ENCODE measurements at places on chromosomes 2 and 18.

DNA sequence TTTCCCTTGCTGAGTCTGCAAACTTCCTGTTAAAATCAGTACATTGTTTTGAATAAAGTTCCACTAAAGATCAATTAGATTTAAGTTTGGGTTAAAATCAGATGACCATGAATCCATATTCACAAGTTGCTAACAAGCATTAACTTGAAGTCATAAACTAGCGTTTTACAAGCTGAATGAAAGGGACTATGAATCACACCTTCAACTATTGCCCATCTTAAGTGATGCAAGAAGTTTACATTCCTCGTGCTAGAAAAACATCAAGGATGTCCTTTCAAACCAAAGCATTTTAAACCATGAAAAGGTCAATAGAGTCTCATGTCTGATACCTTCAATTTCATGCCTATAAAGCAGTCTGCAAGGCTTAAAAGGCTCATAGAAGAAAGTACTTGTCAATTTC lies 257.2 kb upstream of the SYT4 start:
- no peak for DNase-seq

- DNase-seq: no peak
Measured at GRCh38 chr2:204726831-204727230, 181.6 kb downstream of the PARD3B start.

DNA sequence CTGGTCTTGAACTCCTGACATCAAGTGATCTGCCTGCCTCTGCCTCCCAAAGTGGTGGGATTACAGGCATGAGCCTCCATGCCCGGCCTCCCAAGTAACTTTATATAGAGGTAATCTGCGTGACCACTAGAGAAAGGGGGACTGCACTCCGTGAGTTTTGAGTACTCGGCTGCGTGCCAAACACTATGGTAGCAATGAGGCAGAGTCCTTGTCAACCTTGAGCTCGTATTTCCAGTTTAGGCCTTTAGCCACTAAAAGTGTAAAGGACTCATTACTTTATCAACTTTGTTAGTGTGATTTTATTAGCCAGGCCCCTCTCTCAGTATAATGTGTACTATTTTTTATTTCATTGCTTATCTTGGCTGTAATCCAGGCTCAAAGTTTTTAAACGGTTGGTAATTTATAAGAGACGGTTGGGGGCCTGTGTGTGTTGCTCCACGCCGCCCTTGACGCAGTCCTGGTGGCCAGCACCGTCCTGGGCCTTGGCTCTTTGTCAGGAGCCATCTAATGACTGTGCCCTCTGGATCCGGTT lies 56.2 kb downstream of the ZCCHC2 start:
- no peak for DNase-seq

DNA sequence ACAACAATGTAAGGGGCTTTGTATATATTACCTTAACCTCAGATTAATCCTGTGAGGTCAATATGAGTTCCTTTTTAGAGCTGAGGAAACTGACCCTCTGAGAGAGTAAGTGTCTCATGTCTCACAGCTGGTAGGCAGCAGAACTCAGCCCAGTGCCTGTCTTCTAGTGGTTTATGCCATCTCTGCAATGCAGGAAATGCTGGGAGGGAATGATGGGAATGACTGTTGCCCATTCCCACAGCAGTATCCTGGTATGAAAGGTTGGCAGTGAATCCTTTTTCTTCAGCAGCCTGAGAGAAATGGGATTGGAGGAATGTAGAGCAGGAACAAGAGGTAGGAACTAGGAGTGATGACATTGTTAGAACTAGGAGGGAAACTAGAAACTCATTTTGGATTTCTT lies 6.0 kb downstream of the MRPL30 start:
- no peak for DNase-seq

- peak; percentile 59 for DNase-seq
Measured at GRCh38 chr2:20012282-20013125, at the start of gene MATN3. Gene MATN3 (minus strand): TSS chr2:20012668. CDS start chr2:20012631, 37 bp downstream.

GRCh38 chr2:236562434-236562833 lies 7.2 kb upstream of the ACKR3 start:
- DNase-seq: no peak

DNA sequence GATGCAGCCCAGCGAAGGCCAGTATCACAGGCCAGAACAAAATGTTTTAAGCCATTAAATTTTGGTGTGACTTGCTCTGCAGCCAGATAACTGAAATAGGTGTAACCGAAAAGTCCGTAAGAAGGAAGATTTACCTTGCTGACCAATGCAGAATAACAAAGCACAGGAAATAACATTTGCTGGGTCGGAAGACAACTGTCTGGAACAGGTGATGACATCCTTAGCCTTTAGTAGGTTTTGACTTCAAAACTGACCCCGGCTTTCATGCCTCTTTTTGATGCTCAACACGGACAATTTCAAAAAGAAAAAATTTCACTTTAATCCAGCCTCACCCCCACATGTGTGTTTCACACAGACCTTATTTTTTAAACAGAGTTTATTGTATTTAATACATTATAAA lies 93.7 kb downstream of the KCTD1 start:
- DNase-seq: no peak

DNA sequence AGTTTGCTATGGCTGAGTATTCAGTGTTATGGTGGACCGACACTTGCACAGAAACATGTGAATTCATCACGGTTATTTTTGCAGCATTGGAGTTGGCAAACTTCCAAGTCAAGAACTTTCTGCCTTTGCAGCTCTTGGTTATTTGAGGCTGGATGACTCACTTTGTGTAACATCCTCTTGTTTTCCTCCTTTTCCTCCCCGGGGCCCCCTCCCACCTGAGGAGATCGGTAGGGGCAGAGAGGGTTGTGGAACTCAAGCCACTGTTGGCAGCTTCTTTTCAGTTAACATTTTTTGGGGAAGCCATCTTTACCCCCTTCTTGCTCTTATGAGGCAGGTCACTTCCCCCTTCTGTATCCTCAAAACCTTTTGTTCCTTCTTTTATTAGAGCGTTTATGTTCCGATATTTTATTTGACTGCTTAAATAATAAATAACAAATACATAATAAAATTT lies 48.6 kb downstream of the DDX1 start:
- DNase-seq: no peak

DNA sequence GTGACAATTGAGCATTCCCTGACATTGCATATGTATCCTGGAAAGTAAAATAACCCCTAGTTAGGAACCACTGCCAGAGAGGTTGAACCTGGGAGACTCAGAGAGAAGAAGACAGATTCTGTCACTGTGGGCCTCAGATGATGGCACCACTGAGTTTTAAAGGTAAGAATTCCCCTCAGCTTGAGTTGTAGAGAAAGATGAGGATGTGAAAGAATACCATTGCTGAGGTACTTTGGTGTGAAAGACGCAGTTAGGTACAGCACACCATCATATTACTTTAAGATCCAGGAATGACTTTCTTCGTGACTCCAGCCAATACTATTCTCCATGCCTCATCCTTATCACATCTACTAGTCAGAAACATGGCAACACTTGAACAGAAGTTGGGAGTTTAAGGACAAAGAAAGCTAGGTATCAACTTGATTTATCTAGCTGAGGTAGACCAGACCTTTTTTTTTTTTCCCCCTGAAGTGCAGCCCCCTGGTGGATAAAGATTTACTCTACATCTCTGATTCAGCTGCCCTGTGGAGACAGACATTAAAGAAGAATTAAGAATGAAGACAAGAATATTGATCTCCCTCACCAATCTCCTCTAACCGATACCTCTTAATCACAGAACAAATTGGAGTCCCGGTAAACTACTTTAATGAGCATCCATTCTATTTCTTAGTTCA lies 630.5 kb upstream of the FANCL start:
- DNase-seq: no peak

GRCh38 chr2:239279508-239280295 lies 121.1 kb downstream of the HDAC4 start:
- no peak for DNase-seq

- no peak for DNase-seq
Measured at GRCh38 chr2:53129851-53130250, 637.8 kb upstream of the CHAC2 start.

GRCh38 chr2:29129586-29130281 lies 14.5 kb downstream of the CLIP4 start:
- DNase-seq: no peak

GRCh38 chr2:47872941-47873340 lies 33.4 kb downstream of the FBXO11 start:
- no peak for DNase-seq

DNA sequence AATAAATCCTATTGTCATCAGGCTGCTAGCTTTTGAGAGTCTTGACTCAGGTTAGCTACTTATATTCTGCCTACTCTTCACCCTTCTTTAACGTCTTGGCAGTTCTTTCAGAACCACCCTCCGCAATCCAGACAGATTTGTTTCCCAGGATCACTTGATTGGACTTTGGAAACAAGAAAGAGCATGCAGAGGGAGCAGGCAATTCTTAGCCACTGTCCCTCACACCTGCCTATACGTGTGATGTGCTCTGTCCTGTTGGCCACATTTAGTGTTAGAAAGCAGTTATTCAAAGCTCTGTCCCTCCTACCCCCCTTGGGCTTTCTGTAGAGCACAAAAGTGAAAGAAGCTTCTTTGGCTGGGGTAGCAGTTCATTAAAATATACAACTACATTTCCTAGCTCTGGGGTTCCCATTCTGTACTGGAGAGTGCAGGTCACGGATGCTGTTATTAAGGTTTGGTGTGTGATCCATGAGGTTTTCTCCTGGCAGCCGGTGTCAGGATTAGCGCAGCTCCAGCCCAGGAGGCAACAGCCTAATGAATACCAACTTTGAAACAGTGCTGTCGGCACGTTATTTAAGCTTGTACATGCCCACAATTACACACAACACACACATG lies 6.3 kb downstream of the FZD5 start:
- DNase-seq: no peak

- peak; percentile 22 for DNase-seq
Measured at GRCh38 chr2:118056165-118056534, 32.1 kb upstream of the INSIG2 start.

DNA sequence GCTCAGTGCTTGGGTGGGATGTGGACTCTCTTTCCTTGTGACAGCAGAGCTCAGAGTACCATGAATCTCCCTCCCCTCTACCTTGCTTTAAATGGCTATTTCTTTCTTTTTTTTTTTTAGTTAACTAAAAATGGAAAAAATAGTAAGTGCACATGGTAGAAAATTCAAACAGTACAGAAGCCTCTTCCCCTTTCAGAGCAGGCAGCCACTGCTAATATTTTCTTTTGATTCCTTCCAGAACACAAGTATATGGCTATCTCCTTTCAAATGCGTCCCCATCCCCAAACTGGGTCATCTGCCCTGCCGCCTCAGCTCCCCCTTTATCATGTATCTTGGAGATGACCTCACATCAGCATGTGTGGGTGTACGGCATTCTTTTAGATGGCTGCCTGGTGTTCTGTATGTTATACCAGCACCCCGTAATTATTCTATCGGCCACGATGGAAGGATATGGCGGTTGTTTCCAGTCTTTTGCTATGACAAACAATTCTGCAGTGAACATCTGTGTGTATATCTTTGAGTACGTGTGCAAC lies 70.5 kb upstream of the DLX2 start:
- DNase-seq: no peak

- no peak for DNase-seq
Measured at GRCh38 chr2:157085522-157085921, 172.0 kb upstream of the GALNT5 start.

- DNase-seq: no peak
Measured at GRCh38 chr2:157185476-157186227, 71.9 kb upstream of the GALNT5 start.

DNA sequence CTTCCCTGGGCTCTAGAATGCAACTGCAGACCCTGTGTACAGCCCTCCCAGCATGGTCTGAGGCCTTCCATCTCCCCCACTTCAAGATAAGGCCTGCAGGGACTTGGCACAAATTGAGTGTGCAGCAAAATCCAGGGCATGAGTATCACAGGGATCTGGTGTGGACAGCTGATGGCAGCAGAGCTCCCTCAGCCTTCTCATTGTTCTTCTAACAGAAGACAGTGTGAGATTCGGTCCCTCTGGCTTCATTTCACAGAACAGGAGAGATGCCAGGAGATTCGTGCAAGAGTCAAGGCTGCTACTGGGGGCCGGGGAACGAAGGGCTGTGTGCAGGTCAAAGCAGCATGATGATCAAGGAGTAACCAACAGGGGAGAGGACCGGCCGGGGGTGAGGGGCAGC lies 85.8 kb downstream of the UXS1 start:
- no peak for DNase-seq

DNA sequence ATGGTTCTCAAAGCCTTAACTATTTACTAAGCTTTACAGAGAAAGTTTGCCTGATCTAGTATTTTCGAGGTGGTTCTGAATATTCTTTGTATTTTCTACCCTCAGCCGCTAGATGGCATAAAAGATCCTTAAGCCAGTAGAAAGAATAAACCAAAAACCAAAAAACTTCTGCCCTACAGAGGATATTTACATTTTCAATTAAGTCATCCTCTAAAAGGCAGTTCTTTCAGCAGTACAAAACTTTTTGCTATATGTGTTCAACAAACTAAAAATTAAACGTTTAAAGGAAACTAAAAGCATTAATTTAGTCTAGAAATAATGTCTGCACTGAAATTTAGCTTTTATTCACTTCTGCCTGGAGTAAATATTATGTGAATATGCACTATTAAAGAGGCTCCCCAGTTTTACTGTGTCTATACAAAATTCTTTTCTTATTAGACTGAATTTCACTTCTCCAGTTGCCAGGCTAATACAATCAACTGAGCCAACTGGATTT lies 297.5 kb downstream of the PIEZO2 start:
- DNase-seq: peak; percentile 58

GRCh38 chr2:138237667-138238384 lies 263.7 kb upstream of the SPOPL start:
- DNase-seq: no peak

Measured in GM13976 (cell line).